ENCODE measurements at places on chromosomes 7 and 10.
A peak's percentile ranks its signal among the peaks of the same experiment; 100 is the strongest.

DNA sequence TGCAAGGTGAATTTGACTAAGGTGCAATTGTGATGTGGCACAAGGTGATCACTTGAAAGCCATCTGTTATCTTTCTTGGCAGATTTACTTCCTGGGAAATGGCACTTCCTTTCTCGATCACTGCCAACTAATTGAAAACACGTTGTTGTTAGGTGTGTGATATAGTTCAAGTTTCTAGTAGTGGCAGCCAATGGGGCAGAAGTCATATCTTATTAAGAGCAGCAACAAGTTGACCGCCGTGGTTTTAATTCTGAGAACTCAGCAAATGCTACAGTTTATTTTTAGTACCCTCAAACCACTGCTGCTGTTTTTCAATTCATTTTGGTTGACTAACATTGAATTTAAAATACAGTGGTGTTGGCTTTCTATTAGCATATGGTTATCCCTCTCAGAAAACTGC lies 1.6 kb downstream of the CHN2 start:
- no peaks in the 10 kb centered on the region for H3K4me1 ChIP-seq
- no peak overlapping the region for H3K4me3 ChIP-seq
- no peak overlapping the region for H3K27ac ChIP-seq
- H3K27me3 ChIP-seq, result no peaks in the 10 kb centered on the region
- no peak for DNase-seq

DNA sequence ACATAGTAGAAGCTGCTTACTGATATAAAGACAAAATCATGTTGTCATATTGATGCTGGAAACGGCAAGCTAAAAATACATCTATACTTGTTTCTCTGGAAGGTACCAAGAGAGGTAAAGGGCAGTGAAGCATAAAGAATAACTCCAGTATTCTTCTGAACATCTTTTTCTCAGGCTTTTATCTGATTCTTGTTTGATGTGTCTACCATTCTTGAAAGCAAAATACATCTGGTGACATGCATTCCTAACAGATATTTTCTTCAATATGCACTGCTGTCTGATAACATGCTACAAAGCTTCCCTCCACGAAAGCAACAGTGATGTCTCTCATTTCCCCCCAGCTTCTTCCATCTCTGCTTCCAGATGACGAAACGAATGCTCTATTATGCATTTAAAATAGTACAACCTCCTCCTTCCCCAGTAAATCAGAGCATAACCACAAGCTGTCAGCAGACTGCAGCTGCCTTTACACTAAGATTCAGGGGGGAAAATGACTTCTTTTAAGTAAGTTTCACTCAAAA lies 100.8 kb downstream of the ARHGAP21 start:
- H3K27me3 ChIP-seq, result no peaks in the 10 kb centered on the region
- H3K27ac ChIP-seq, result no peak overlapping the region
- no peaks in the 10 kb centered on the region for H3K36me3 ChIP-seq
- no peak for DNase-seq
- no peak overlapping the region for H3K4me3 ChIP-seq

- H3K27me3 ChIP-seq, result no peaks in the 10 kb centered on the region
- H3K36me3 ChIP-seq, result no peaks in the 10 kb centered on the region
- no peak for DNase-seq
- H3K4me1 ChIP-seq, result no peaks in the 10 kb centered on the region
- no peak overlapping the region for H3K4me3 ChIP-seq
Measured at GRCh38 chr7:30743371-30744074, 8.4 kb upstream of the INMT start.

DNA sequence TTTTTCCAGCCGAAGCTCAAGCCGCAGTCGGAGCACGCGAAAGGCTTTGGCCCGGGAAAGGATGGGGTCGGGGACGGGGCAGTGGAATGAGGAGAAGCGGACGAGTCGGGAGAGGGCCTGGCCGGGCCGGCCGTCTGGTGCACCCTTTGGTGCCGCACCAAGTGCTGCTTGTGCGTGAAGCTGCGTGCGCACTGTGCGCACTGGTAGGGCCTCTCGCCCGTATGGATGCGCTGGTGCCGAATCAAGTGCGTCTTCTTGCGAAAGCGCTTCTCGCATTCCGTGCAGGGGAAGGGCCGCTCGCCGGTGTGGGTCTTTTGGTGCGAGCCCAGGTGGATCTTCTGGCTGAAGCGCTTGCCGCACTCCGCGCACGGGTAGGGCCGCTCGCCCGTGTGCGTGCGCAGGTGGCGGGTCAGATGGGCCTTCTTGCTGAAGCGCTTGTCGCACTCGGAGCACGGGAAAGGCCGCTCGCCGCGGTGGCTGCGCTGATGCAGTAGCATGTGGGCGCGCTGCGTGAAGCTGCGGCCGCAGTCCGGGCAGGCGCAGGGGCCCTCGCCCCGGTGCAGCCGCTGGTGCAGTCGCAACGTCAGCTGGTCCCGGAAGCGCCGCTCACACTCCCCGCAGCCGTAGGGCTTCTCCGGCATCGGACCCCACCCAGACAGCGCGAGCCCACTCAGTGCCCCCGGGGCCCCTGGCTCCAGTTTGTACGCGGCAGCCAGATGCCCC lies 7.8 kb downstream of the ZNF467 start:
- H3K4me3 ChIP-seq, result peak overlapping the region; percentile 24
- H3K4me1 ChIP-seq, result no peaks in the 10 kb centered on the region
- no peak for DNase-seq
- H3K36me3 ChIP-seq, result no peaks in the 10 kb centered on the region
- H3K27ac ChIP-seq, result no peak overlapping the region
- H3K27me3 ChIP-seq, result no peaks in the 10 kb centered on the region

- no peak overlapping the region for H3K27ac ChIP-seq
- H3K4me1 ChIP-seq, result no peaks in the 10 kb centered on the region
- H3K4me3 ChIP-seq, result no peak overlapping the region
- H3K36me3 ChIP-seq, result no peaks in the 10 kb centered on the region
- no peak for DNase-seq
Measured at GRCh38 chr7:105857009-105857952, 19.1 kb downstream of the ATXN7L1 start.

DNA sequence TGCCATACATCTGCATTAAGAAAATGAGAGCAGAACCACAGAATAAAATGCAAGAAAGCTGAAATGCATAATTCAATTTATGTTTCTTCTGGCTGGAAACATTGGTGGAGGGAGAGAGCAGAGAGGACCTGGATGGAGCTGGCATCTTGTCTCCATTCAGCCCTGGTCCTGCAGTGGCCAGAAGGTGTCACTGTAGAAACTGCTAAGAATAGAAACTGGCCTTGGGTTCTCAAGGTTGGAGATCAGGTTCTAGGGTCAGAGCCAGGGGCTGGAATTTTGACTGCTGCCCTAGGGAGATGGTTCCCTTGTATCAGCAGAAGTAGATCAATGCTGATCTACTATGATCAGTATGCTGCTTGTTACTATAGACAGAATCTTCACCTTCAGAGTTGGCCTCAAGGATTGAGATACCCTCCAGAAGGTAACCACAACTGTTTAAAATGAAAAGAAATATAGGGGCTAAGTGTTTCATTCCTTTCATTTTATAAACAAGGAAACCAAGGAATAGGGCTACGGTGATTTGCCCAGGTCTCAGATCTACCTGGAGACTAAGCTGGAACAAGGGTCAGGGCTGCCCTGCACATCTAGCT lies 13.1 kb downstream of the TAS2R41 start:
- no peaks in the 10 kb centered on the region for H3K36me3 ChIP-seq
- no peak overlapping the region for H3K27ac ChIP-seq

All from prostate gland (tissue), 2 donors.